EH (cell line): ENCODE measurements at places on chromosomes 11 and 22.
A peak's percentile ranks its signal among the peaks of the same experiment; 100 is the strongest.

- DNase-seq: no peak
These were observed 90.7 kb downstream of the WNT11 start for GRCh38 chr11:76115555-76115954.

GRCh38 chr11:108592591-108593213, 866 bp downstream of the EXPH5 start:
- no peak for DNase-seq

DNA sequence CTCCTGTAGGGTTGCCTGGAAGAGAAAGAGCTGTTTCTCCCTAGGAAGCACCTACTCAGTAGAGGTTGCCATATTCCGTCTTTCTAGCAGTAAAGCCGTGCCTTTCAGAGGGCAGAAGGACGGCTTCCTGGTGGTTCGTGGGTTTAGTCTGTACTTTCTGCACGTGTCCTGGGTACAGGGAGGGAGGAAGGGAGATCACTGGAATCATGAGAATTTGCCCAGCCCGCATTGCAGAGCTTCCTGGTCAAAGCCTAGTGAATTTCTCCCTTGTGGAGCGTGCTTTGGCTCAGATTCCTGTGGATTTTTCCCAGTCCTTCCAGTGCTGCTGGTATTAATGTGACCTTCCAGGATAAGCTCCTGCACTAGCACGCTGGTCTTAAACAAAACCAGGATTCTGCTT, 44.9 kb downstream of the GRAMD1B start:
- peak; percentile 97 for DNase-seq

- DNase-seq: no peak
These were observed 13.7 kb downstream of the TSPAN4 start for GRCh38 chr11:856397-856796.

DNA sequence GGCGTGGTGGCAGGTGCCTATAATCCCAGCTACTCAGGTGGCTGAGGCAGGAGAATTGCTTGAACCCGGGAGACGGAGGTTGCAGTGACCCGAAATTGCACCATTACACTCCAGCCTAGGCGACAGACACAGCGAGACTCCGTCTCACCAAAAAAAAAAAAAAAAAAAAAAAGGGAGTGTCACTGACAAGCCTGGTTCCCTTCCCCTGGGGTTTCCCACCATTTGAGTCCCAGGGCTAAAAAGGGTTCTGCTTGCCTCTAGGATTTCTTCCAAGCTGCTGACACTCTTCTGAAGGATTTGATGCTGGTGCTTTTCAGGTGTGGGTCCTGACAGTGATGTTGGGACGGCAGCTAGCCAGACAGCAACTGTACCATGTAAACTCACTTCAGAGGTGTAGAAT, 1.3 kb upstream of the CCDC88B start:
- no peak for DNase-seq

DNA sequence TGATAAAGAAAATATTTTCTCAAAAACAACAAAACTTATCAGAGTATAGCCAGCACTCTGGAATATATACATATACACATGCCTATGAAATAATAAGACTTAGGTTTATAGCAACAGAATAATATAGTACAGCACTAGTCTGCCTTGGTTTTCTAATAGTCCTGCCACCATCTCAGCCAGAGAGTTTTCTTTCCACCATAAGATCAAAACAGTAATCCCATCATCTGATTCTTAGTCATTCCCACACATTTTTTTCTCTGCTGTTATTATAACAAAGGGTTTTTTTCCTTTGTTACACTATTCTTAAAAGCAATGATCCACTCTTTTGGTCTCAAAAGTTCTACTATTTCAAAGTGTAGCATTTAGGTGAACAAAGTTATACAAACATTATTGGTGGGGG, 15.1 kb downstream of the MTMR2 start:
- peak; percentile 26 for DNase-seq

DNA sequence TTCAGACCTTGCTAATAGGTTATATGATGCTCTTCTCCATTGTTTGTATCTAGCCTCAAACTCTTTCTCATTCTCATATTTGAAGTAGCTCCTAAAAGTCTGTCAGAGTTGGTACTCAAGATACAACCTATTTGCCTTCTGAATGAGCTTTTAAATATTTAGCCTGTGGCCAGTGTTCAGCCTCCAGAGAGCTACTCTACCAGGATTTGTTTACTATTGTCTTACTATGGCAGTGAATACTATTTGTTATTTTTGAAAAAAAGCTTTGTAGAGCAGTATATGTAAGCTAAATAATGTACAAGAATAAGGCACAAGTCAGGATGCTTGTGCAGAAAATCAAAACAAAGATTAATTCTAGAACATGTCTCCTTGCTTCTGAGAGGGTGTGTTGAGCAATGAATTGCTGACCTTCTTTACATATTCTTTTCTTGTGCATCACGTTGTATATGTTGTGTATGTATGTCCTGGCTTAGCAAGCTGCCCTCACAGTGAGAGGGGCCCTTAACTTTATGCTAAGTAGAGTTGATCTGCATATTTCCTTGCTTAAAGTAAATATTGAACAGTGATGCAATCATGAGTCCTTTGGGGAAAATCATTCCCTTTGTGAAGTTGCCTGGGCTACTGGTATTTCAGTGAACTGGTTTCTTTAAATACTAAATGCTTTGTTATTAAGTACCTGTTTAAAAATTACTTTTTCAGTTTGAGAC, 438.0 kb downstream of the LUZP2 start:
- DNase-seq: no peak

GRCh38 chr11:42179216-42179615, 719.8 kb upstream of the LRRC4C start:
- peak; percentile 72 for DNase-seq

GRCh38 chr11:13126430-13126829, 117.3 kb downstream of the RASSF10 start:
- peak; percentile 83 for DNase-seq

- peak; percentile 45 for DNase-seq
These were observed 12.8 kb downstream of the DGCR2 start for GRCh38 chr22:19109198-19110063.

- no peak for DNase-seq
These were observed 10.1 kb upstream of the SERPIND1 start for GRCh38 chr22:20763630-20764470.

- peak; percentile 40 for DNase-seq
These were observed 35.0 kb downstream of the ZC3H12C start for GRCh38 chr11:110128161-110128560.

GRCh38 chr11:103682318-103683184, 353.9 kb upstream of the DDI1 start:
- peak; percentile 79 for DNase-seq

DNA sequence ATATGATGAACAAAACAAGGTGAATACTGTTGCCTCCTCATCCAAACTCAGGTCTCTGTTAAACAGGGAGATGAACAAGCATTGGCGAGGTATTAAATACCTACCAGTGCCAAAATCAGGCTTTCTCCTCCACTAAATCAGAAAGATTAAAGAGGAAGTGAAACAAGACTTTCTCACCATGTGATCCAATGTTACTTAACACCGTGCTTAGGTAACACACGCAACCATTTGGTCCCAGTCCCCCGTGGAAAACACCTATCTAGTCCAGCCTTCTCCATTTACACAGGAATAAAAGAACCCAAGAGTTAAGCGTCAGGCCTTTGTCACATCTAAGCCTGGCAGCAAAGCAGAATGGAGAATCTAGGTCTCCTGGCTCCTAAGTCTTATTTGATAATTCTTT, 34.5 kb downstream of the TENM4 start:
- no peak for DNase-seq

DNA sequence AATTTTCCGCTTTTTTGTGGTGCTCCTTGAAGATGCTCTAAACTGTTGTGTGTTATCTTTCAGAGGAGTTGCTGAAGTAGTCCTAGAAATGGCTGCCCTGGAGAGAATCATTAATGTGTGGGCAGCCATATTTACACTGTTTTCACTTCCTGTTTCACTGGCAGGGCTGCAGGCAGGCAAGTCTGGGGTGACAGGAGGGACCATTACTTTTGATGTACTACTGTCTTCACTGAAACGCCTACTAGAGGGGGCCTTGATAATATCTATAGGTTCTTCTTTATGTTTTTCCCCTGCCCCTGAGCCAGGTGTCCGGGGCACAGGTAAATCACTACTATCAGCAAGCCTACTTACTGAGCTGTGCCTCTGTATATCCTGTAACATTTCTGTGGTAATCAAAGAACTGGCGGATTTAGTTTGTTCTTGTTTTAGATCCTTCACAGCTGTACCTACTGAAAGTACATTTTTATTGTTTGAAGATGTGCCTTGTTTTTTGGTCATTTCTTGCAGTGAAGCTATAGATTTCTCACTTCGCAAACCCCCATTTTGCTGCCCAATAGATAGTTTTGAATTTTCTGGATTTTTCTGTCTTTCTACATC, 39.7 kb downstream of the ACAT1 start:
- DNase-seq: no peak

DNA sequence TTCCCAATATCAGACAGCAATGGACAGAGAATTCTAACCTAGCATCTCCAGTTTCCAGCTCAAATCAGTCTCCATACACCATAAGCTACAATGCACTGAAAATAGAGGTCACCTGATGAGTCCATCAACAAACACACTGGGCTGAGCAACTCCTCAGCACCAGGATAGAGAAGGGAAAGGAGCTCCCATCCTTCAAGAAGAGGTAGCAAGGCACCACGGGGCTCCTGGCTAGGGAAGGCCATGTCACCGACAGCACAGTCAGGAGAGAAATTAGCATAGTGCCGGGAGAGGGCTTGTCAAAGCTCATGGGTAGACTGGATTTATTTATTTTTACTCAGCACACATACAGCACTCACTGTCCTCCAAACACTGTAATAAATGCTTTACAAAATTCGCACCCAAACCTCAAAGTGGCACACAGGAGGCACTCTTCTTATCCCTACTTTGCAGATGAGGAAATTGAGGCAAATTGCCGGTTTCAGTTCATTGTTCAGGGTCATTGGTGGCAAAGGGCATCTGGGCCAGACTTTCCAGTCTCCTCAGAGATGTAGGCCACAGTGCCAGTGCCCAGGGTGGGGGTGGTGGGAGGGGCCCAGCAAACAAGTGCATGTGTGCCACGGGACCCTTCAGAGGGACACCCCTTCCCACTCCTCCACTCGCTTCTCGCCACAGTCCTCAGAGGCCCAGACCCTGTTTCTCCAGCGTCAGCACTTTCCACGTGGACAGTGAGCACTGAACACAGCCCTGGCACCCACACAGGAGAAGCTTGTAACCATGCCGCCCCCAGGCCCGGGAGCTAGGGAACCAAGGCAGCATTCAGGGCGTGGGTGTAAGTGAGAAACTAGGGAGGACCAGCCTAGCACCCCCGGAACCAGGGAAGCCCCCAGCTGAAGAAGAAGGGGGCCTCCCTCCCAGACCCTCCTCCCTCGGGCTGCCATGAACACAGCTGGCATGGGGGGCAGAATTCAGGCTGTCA, 1417.4 kb downstream of the TBC1D22A start:
- no peak for DNase-seq

GRCh38 chr11:122209619-122210366, 93.8 kb upstream of the BLID start:
- peak; percentile 91 for DNase-seq

DNA sequence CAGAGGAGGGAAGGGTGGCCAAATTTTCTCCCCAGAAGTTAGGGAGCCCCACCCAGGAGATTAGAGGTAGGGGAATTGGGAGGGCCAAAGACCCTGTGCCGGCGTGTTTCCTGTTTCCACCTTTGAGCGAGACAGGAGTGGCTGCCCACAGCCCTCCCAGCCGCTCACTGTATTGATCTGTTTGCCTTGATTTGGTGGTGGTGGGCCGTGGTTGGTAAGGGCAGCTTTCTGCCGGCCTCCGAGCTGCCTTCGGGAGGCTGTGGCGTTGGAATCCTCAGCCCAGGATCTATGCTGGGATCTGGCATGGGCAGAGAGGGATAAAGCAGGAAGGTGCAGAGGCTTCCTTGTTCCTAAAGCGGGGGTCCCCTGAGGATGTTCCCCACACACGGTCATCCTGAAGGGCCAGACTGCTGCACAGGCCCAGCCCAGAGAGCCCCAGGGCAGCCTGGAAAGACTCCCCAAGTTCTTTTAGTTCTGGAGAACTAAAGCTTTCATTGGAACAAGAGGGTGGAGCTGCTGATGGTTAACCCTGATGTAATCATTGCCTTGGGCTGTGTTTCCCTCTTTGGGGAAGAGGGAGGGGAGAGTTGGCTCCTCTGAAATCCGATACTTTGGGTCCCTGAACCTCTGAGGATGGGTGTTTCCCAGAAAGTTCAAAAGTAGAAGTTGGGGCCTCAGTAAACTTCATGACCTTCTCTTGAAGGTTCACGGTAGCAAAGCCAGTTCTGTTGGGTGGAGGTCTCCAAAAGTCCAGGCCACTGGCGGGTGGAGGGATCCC, 7.2 kb downstream of the FAM83F start:
- peak; percentile 11 for DNase-seq

GRCh38 chr11:28969832-28970231, 861.6 kb downstream of the METTL15 start:
- DNase-seq: no peak

- peak; percentile 89 for DNase-seq
These were observed 7.5 kb downstream of the DIXDC1 start for GRCh38 chr11:111944651-111945051.

GRCh38 chr11:112470355-112470754, 209.7 kb upstream of the PLET1 start:
- peak; percentile 24 for DNase-seq

- peak; percentile 76 for DNase-seq
These were observed 377.2 kb downstream of the MN1 start for GRCh38 chr22:27424319-27424718.

GRCh38 chr11:108474664-108475463, 7.5 kb upstream of the C11orf65 start:
- DNase-seq: no peak

GRCh38 chr11:114236829-114237228, 59.4 kb upstream of the NNMT start:
- DNase-seq: no peak

- no peak for DNase-seq
These were observed 9.2 kb downstream of the THAP7 start for GRCh38 chr22:20992456-20993303.

DNA sequence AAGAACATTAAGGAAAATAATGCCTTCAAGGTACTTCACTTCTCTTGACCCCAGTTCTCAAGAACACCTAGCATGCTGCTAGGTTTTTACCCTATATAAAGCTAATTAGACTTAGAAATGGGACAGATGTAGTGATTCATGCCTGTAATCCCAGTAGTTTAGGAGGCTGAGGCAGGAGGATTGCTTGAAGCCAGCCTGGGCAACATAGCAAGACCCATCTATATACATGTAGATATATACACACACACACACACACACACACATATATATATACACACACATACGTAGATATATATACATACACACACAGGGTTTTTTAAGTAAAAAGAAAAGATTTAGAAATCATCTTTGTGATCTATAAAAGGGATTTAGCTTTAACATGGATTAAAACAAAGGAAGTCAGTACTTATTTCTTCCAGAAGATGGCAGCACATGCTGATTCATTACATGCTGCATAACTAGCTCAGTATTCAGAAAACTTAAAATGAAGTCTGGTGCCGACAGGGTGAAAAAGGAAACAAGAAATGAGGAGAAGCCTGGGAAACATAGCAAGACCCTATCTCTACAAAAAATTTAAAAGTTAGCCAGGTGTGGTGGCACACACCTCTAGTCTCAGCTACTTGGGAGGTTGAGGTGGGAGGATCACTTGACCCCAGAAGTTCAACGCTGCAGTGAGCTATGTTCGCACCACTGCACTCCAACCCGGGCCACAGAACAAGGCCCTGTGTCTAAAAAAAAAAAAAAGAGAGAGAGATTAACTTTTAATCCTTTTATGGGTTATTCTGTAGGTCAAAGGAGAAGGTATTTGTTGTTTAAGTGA, 28.5 kb upstream of the RBX1 start:
- DNase-seq: peak; percentile 71

GRCh38 chr11:119338318-119338890, 2.3 kb downstream of the C1QTNF5 start:
- peak; percentile 87 for DNase-seq

- peak; percentile 77 for DNase-seq
These were observed 634.3 kb downstream of the OPCML start for GRCh38 chr11:132898021-132898420.
